ENCODE measurements at places on chromosomes 6 and 20.

GRCh38 chr6:105492706-105493673, 90.1 kb upstream of the PREP start:
- no peak for DNase-seq

DNA sequence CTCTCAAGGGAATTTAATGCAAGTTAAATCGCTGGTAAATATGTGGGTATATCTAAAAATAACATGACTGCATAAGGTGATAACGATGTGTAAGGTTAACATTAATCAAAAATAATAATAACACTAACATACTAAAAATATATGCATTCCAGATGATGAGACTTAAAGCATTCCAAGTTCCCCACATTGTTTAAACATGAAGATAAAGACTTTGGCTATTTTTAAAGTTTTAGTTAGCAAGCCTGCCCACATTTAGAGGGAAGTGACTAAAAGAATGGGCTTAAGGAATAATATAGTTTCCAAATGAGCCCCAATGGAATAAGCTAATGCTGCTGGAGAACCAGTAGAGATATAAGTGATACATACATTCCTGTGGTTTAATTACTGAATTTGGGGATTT, 941.3 kb downstream of the TBC1D32 start:
- no peak for DNase-seq

- no peak for DNase-seq
Measured at GRCh38 chr6:12582421-12583110, 134.0 kb upstream of the PHACTR1 start.

DNA sequence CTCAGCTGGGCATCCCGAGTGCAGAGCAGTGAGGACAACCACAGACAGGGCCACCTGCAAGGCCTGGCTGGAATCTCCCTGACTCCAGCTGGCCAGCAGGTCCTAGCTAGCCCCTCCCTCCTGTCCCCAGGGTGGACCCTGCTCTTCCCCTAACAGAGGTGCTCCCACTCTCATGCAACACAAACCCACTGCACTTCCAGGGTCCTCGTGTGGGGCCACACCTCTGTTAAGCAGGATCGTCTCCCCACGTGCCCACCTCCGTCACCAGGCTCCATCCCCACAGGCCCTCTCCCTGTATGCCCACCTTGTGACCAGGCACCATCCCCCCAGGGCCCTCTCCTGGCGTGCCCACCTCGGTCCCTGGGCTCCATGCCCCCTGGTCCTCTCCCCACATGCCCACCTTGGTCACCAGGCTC, 17.3 kb downstream of the TAF4 start:
- DNase-seq = no peak

- DNase-seq = no peak
Measured at GRCh38 chr6:10111975-10112374, 302.9 kb downstream of the TFAP2A start.

GRCh38 chr6:37714836-37715420, 17.2 kb upstream of the MDGA1 start:
- DNase-seq = no peak
